ENCODE measurements at places on chromosomes 7 and 10.
A peak's percentile ranks its signal among the peaks of the same experiment; 100 is the strongest.

- DNase-seq = no peak
Measured at GRCh38 chr7:27972276-27972675, 208.3 kb downstream of the JAZF1 start.

GRCh38 chr10:49458869-49459268 is 63.0 kb upstream of the DRGX start:
- DNase-seq = no peak

GRCh38 chr10:50291261-50291850 is 40.0 kb upstream of the ASAH2 start:
- no peak for DNase-seq

- DNase-seq = no peak
Measured at GRCh38 chr10:84306751-84307384, 21.5 kb upstream of the CCSER2 start.

GRCh38 chr10:124212702-124213101 is 119.3 kb upstream of the CHST15 start:
- DNase-seq = no peak

DNA sequence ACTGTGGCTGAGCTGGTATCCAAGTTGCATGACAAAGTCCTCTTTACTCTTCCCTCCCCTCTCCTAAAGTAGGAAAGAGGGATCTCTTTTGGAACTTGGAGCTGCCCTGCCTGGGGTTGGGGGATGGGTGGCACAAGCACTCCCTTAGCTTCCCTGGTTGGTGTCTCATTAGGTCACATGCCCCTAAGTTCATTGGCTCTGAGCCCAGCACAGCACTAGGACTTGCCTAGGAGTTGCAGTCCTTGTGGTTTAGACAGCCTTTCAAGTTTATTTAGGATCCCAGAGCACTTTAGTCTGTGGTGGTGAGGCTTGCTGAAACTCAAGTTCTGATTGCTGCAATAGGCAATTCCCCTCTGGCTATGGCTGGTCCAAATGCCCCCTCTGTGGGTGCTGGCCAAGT is 281.4 kb downstream of the NXPH1 start:
- DNase-seq = no peak

DNA sequence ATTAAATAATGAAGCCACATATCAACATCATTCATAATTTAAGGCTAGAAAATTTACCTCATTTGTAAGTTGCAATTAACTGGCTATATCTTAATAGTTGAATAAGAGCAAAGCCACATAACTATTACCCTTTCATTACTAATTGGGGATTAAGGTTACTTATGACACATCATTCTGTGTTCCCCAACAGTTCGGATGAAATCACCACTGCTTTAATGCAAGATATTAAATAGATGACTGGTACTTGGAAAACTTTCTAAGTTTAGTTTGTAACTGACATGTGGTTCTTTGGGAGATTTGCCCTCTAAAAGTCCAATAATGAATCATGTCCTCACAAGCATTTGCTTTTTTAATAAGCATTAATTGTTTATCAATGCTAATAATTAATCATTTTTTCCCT is 109.1 kb downstream of the MTERF1 start:
- no peak for DNase-seq

DNA sequence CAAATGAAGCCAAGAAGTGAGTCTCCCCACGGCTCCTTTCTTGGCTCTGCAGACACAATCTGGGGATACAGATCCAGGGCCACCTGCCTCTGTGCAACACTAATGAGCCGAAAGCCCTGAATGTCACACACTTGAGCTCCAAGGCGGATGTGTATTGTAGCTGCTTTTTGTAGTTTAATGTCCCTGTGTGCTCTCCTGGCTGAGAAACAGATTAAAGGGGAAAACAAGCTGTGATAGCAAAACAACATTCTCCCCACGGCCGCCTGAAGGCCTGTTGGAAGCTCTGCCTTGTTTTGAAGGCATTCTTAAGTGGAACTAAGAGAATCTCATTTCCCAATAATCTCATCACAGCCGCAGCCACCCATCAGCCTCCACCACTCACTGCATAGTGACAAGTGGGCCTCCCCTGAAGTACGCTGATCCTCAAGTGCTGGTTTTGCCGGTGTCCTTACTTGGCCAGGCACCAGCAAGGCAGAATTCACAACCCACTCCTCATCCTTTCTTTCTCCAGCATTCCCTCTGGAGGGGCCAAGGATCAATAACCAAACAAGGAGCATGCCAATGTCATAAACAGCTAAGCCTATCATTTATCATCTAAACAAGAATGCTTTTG is 44.4 kb upstream of the AMPH start:
- no peak for DNase-seq

GRCh38 chr7:29859104-29859503 is 52.8 kb downstream of the WIPF3 start:
- no peak for DNase-seq

DNA sequence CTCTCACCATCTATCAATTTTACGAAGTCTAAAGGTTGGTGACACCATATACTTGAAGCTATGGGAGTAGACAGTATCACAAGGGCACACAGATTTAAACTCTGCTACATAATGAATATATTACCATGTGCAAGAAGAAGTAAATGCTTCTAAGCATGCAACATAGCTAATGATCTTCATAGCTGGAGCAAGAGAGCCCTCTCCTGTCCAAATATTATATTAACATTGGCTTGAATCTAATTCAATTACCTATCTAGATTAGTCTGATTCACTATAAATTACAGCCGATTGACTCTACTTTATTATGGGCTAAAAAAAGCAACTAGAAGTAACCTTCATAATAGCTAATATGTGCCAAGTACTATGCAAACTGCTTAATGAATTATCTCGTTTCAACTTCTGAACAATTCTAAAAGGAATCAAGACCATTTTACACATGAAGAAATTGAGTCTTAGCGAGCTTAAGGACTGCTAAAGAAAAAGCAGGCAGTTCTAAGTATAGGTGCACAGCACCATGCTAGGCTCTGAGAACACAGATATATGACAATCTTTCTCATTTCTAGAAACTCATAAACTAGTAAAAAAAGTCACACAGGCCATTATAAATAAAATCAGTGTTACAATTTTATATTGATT is 21.9 kb downstream of the FRA10AC1 start:
- peak; percentile 1 for DNase-seq

DNA sequence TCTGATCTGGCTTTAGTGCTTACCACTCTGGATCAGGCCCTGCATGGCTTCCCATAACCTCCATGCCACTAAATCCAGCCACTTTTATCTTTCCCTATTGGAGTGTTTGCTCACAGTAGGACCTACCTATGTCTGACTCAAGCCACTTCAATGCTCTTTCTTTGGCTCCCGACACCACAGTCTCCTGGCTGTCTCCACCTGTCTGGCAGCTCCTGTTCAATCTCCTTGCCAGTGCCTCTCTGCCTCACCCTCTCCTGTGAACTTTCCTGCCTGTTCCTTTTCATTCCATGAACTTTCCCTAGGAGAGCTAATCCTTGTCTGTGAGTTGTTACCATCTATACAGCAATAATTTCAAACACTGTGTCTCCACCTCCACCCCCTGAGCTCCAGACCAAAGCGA is 82.6 kb upstream of the UCN3 start:
- DNase-seq = no peak

DNA sequence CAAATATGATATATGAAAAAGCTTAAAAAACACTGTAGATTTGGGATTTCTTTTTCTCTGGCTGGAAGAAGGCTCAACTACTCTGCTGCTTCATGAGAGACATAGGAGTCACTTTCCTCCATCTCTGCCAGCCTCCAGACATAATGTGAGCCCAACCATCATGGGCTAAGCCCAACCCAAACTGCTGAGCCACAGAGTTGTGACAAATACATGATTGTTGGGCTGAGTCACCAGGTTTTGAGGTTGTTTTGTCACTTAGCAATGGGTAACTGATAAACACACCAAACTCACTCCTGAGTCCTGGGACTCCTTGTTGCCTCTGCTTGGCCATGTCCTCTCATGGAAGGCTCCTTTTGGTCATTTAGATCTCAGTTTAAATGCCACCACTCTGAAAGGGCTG is 381.8 kb upstream of the FZD8 start:
- no peak for DNase-seq

- DNase-seq = peak; percentile 84
Measured at GRCh38 chr7:33395340-33395739, 266.0 kb downstream of the BBS9 start.

- DNase-seq = no peak
Measured at GRCh38 chr7:30511973-30512662, 7.5 kb upstream of the GGCT start.

DNA sequence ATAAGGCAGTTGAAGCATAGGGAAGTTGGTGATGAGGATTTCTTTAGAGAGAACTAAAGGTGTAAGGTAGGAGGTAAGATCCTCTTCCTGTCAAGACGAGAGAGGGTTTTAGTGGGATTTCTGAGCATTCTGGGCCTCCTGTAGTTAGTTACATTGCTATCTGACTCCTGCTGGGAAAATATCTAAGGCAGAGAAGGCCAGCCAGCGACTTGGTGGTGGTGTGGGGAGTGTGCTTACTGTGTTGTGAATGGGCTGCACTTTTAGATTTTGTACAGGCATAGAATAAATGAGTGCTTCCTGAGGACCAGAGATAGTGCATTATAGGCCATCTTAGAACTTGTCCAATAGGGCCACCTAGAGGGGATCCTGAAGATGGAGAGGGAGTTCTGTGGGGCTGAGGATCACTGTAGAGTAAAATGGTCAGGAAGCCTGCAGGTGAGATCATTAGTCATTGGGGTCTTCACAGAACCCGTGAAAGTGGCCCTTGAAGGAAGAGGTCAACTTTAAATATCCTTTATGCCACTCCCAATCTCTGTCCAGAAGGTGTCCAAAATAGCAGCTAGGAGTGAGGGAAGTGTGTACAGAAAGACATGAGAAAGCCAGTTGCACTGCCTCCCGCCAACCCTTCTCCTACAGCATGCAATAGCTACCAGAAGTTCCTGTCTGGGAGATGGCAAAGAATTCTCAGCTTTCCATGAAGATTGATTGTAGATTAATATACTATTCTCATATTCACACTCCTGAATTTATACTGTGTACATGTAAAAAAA is 266.6 kb downstream of the POLR1F start:
- DNase-seq = peak; percentile 13

DNA sequence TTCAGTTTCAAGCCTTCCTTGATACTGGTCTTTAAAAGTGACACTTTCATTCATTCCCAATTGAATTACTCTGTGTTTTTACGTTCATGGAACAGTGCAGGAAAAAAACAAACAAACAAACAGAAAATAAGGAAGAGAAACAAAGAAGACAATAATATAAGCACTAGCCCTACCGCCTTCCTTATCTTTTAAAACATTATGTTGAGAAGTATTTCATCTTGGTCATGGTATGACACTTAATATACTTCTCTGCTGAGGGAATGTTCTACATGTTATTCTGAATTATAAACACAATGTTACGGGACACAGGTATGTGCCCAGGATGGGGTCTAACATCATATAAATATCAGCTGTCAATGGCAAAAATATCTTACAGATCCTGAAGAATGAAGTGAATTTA is 176.7 kb downstream of the SFMBT2 start:
- no peak for DNase-seq
